ENCODE measurements at places on chromosomes 2 and 18. TPM values are rescaled to one million over a fixed set of nuclear protein-coding genes. Genes with fewer than 3 reads are reported as not detected.

- DNase-seq = no peak
- H3K4me3 ChIP-seq = no peak overlapping the region
- no peak overlapping the region for H3K27ac ChIP-seq
Measured at GRCh38 chr18:9722691-9723090, 14.6 kb downstream of the RAB31 start.

NEU2 gene
- not detected for total RNA-seq

GRCh38 chr2:11370377-11371091 lies 26.1 kb upstream of the ROCK2 start:
- peaks cover 27% of the 10 kb centered on the region for H3K4me1 ChIP-seq
- H3K27me3 ChIP-seq = peaks cover 19% of the 10 kb centered on the region
- H3K36me3 ChIP-seq = no peaks in the 10 kb centered on the region
- H3K4me3 ChIP-seq = no peak overlapping the region

COL3A1 gene
- 0.31 TPM for total RNA-seq

SERPINB11 gene
- not detected for total RNA-seq

GRCh38 chr2:64371727-64372126 lies 82.2 kb upstream of the LGALSL start:
- peaks cover 14% of the 10 kb centered on the region for H3K4me1 ChIP-seq
- no peaks in the 10 kb centered on the region for H3K36me3 ChIP-seq
- no peak overlapping the region for H3K27ac ChIP-seq
- H3K27me3 ChIP-seq = peaks cover 6% of the 10 kb centered on the region
- no peak for DNase-seq

DNA sequence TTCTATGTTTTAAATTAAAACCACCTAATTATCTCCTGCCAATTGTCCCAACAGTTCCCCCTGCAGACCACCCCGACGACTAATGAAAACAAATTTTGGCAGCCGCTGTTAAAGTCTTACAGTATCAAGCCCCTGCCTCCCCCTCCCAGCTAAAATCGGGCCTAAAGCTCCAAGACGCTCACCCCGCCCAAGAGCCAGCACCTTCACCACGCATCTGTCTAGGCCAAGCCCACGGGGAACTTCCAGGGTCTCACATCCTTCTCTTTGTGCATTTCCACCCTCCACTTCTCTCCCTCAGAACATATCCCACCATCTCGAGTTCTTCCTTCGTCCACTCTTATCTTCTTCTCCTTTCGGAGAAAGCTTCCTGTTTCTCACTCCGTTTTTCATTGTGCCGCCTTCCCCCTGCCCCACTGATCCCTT lies 445 bp downstream of the PRPF40A start:
- peaks cover 31% of the 10 kb centered on the region for H3K4me1 ChIP-seq
- H3K4me3 ChIP-seq = peak overlapping the region; percentile 100
- DNase-seq = peak; percentile 39
- peaks cover 27% of the 10 kb centered on the region for H3K36me3 ChIP-seq
- peaks cover 18% of the 10 kb centered on the region for H3K27me3 ChIP-seq

Data from endothelial cell (in vitro differentiated cells).